ENCODE measurements at places on chromosomes 6 and 20.

DNA sequence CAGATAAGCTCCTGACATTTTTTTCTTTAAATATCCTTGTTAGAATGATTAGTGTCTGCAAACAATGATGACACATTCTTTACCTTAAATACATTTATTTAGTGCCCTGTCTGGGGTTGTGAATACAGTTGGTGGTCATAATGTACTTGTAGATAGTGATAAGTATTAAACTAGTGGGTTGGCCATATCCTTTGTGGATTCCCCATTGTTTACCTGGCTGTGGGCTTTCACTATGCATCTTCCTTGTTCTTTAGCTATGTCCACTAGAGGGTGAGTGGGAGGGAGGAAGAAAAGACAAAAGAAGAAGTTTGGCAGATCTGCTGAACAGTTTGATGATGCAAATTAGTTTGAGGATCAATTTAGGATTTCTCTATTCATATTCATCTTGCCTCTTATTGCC is 15.7 kb downstream of the HS3ST5 start:
- DNase-seq, result no peak

DNA sequence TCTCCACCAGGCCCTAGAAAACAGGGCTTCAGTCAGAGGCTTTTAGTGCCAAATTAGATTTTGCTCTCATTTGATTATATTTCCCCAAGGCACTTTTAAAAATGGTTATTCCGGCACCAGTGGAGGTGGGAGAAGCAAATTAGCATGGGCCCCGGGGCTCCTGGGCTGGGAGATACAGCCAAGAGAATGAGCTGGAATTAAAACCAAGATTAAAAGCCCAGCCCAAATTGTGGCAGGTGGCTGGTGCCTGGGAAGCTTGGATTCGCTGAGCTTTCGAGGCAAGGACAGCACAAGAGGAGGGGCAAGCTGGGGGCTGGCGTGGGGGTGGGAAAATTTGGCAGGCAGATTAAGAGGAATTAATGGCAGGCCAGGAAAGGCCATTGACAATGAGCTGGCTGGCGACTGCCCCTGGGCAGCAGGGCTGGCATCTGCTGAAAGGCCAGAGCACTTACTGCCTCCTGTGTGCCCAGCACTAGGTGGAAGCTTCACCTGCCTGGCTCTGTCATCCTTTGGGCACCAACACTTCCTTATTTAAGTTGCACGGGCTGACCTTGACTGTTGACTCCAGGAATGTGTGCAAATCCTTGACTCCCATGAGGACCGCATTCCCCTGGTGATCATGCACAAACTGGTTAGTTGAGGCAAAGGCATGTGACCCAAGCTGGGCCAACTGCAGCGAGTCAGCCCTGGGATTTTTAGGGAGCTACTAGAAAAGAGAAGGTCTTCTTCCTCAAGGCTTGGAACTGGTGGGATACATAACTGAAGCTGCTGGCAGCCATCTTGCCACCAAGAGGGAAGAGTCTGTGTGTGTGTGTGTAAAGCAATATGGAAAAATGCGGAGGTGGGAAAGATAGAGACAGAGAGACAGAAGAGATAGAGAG is 76.1 kb downstream of the SULF2 start:
- DNase-seq, result no peak

- no peak for DNase-seq
Measured at GRCh38 chr20:58344741-58345140, 35.2 kb downstream of the RAB22A start.

- peak; percentile 3 for DNase-seq
Measured at GRCh38 chr6:88220493-88220892, 54.3 kb upstream of the CNR1 start.

GRCh38 chr6:133099573-133099972 is 141.6 kb upstream of the EYA4 start:
- peak; percentile 84 for DNase-seq

DNA sequence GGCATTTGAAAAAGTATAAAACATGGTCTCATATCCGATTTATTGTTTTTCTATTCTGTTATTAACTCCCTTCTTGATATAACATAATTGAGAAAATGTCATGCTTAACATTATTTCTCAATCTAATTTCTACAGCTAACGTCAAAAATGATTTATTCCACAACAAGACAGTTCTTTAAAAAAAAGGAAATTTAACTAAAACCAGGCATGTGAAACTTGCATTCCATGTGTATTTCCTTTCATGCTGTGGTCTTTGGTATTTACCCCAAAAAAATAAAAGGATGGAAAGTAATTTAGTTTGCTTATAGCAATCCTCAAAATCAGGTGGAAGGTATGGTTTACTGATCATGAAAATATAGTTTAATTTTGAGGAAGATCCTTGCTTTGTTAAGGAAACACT is 142.8 kb downstream of the COL21A1 start:
- DNase-seq, result no peak

Measured in kidney tubule cell (primary cell).